ENCODE measurements at places on chromosomes 12 and 14.

DNA sequence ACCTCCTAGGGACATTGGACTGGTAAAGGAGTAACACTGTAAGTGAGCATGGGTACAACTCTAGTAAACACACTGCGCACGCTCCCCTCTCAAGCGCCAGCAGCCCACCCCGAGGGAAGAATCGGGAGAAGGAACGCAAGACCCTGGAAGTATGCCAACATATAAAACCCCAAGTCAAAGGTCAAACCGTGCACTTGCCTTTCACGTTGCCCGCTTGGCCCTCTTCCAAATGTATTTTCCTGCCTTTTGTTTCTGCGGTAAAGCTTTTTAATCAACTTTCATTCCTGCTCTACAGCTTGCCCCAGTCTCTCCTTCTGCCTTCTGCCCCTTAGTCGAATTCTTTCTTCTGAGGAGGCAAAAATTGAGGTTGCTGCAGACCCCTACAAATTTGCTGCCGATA, 17.6 kb upstream of the CHST11 start:
- no peak for DNase-seq

DNA sequence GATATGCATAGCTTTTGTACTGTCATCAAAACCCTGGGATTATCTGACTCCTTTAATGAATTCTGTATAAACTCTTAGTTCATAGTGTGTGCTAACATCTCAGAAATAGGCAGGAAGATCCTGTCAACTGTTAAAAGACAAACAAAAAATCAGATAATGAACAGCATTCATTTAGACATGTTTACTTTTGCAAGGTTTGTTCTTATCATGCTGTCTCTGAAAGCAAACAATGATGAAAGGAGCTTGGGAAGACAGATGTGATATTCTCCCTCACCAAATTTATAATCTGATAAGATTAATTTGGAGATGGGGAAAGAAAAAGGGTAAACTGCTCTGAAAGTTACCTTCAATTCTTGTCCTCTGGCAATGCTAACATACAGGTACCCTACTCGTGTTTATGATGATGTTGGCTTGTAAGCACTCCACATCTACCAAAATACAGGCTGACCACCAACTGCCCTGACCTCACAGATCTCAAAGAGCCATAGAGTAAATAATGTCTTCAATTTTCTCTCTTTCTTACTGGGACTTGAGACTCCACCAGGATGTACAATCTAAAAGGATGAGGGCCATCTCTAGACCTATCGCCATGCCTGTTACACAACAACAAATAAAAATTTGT, 233.8 kb downstream of the SSPN start:
- no peak for DNase-seq

GRCh38 chr12:95721320-95721719, 69.2 kb downstream of the NTN4 start:
- DNase-seq, result no peak

DNA sequence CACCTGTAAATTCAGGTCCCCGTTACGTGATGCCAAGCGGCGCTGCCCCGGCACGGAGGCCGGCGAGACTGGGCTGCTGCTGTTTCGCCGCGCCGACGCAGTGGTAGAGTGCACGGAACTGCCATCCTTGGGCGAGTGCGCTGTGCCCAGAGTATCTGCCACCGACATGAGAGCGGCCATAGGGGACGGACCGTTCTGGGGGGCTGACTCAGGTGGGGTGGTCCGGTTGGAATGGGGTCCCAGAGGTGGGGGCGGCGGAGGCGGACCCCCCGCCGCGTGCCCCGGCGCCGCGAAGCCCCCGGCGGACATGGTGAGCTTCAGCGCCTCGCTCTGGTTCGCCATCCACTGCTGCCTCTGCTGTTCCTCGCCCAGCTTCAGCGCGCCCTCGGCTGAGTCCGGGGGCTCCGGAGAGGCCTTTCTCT, 2.8 kb downstream of the IRF2BPL start:
- no peak for DNase-seq

DNA sequence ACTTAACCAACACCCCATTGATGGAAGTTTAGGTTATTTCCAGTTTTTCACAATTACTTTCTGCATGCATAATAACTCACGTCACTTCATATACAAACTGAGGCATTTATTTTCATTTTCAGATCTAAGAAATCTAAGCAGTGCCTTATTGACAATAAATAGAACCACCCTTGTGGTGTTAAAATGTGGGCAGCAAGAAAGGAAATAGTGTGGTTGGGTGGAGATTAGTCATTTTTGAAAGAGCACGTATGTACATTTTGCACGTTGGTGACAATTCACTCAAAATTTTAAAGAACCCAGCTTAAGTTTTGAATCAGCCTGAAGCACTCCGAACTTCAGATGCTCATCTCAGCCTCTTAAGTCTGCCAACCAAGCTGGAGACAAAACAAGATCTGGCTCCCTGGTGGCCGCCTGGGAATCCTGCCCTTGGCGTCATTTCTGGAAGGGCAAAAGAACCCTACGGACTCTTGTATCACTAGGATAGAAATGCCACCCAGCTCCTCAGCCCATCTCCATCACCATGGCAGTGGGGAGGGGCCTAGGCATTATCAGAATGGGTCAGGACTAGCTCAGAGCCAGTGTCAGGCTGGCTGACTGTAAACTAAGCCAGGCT, 89.5 kb upstream of the BCL2L14 start:
- DNase-seq, result no peak

DNA sequence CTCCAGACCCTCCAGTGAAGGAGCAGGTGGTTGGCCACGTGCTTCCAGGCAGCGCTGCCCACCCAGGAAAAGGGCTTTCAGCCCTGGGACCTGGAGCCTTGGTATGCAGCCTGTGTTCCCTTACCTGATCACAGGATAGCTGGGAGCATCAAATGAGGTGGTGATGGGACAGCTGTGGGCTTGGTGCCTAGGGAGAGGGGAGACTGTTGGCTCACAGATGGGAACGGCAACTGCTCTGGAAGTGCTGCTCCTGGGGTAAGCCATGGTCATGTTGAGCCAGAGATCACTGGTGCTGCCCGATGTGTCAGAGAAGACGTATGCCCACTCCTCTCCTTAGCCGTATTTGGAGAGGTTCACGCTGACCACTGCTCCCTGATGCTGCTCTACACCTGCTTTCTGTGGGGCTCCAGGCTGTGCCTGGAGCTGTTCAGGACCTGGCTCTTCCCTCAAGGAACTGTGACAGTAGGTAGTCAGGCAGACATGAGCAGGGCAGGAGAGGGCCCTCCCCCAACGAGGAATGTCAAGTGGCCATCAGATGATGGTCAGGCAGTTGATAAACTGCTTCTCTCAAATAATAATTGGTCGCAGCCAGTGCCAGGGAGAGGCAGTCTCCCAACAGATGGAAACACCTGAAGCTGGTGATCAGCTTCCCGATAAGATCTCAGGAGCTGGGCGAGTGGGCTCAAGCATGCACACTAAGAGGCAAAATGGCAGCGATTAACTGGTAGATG, 2.8 kb upstream of the CYP46A1 start:
- DNase-seq, result no peak

- no peak for DNase-seq
Observed at GRCh38 chr14:79057333-79057732, 887.2 kb downstream of the NRXN3 start.

DNA sequence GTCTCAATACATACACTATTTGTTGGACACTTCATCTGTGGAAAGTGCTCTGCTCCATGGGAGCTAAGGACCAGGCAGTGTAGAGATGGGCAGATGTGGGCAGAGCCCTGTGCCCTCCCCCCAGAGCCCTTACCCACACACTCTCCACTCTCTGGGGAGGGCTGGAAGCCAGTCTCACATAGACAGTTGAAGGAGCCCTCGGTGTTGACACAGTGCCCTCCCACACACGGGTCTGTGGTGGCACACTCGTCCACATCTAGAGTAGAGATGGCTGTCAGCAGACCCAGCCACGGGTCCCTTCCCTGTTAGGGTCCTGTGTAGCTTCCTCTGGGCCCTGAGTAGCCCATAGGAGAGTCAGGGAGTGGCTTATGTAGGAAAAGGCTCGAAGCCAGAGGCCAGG, 14.3 kb downstream of the ISCA2 start:
- no peak for DNase-seq

DNA sequence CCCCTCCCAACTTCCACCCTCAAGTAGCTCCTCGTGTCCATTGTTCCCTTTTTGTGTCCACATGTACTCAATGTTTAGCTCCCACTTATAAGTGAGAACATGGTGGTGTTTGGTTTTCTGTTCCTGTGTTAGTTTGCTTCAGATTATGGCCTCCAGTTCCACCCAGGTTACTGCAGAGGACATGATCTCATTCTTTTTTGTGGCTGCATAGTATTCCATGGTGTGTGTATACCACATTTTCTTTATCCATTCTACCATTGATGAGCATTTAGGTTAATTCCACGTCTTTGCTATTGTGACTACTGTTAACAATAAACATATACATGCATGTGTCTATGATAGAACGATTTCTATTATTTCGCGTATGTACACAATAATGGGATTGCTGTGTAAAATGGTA, 362.6 kb downstream of the TMTC2 start:
- DNase-seq, result no peak

DNA sequence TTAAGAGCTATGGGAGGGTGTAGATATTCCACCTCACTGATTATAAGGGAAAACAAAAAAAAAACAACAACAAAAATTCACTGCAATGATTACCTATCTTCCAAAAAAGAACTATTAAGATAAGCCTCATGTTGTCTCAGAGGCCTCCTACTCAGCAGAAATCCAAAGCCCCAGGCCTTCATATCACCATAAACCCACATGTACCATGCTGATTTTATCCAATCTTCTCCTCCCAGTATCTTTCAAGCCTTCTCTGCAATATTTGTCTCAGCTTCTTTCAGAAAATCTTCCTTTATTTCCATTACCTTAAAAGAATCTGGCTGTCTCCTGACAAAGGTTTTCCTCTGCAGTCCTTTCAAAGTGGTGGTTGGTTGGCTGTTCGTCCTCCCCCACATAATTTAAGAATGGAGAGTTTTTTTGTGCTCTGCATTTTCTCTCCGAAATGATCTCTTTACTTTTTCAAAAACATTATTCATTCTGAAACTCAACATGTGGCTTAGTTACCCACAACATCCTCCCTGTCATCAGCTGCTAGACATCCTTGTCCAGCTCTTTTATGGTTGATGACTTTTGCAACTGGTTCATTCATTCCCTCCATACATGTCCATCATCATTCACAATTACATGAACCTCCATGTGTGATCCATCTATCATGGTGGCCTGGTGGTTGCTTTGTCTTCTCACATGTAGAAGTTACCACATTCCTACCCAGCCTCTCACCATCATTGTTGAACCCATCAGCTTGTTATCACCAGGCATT, 2.9 kb upstream of the EPYC start:
- no peak for DNase-seq

- no peak for DNase-seq
Observed at GRCh38 chr14:78983126-78983525, 813.0 kb downstream of the NRXN3 start.

All from activated B cell treated with CpG ODN at 0.5 μM for 24 hours (primary cell).